ENCODE measurements at places on chromosomes 12 and 14.

- DNase-seq, result no peak
These were observed 34.5 kb downstream of the USP44 start for GRCh38 chr12:95516757-95517156.

DNA sequence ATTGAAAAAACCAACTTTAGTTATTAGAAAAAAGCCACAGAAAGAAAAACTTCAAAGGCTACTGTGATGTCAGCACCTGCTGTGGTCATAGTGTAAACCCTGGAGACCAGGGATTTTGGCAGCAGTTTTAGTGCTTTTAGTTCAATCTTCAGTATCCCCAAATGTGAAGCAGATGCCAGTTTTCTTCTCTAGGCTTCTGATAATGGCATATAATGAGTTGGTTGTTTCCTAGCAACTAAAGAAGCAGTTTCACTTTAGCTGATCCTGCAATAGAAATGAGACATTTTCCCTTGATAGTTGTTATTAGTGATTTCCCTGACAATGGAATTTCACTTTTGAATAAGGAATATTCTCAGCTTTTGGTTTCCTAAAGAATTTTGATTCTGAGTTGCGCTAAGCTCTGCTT lies 131.2 kb downstream of the NUBPL start:
- DNase-seq, result no peak

DNA sequence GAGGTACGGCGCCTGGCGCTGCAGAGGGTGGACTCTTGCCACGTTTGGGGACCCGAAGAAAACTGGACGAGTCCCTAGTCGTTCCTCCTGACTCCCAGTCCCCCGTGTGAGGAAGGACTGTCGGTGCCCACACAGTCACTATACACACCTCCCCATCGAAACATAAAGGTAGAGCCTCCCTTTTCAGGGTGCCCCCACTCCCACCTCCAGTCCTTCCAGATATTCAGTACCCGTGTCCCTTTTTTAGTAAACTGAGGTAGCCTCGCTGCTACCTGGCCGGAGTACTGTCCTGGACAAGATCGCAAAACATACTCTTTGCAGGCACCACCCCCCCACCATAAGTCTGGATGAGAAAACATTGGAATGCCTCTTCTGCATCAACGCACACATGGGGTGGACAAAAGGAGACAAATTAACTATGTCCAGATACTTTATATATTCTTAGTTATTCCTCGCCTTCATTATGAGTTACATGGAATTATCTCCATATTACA lies 610 bp upstream of the KMT2D start:
- DNase-seq, result no peak

- no peak for DNase-seq
These were observed 1315.2 kb downstream of the LRFN5 start for GRCh38 chr14:42921901-42922300.

- peak; percentile 50 for DNase-seq
These were observed 40.6 kb downstream of the SLC15A4 start for GRCh38 chr12:128783129-128783574.

GRCh38 chr12:124506832-124507153 lies 60.6 kb downstream of the NCOR2 start:
- DNase-seq, result no peak

DNA sequence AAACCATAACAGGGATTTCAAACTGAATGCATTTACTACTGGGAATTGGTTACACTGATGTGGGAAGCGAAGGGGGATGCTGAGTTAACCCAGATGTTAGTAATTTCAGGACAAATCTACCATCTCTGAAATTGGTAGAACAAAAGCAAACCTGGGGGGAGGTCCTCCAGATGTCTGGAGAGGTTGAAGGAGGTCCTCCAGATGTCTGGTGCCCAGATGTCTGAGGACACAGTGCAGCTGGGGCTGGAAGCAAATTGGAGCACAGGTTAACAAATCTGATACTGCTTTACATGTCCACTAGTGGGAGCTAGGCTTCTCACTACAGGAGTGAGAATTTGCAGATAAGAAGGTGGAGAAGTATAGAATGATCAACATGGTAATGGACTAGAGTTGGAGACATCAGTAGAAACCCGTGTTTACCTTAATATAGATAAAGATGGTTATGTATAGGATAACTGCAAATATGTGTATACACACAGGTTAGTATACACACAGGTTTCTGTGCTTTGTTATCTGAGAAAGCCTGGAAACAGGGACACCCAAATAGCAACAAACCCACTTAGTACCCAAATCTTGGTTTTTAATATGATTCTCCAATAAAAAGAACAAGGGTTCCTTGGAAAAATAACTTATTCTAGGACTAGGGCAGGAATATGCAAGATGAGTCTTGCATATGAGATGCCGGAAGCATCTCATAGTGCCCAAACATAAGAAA lies 162.5 kb downstream of the C12orf50 start:
- no peak for DNase-seq

DNA sequence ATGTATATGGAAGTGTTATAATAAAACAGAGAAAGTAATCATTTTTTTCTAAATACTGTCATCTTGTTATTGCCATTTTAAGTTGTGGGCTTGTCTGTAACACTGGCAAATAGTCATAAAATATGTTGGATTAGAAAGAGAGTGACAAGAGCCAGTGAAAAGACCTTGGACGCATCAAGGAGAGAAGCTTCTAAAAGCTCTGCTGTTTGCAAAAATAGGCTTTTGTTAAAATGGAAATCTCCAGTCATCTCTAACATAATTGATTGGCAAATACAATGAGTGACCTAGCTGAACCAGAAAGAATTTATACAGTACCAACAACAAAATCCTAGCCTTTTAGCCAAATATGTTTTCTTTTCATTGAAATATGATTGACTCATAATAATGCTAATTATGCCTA lies 245.8 kb upstream of the RMST start:
- no peak for DNase-seq

- DNase-seq, result no peak
These were observed 226.7 kb downstream of the NPAS3 start for GRCh38 chr14:33165144-33165925.

DNA sequence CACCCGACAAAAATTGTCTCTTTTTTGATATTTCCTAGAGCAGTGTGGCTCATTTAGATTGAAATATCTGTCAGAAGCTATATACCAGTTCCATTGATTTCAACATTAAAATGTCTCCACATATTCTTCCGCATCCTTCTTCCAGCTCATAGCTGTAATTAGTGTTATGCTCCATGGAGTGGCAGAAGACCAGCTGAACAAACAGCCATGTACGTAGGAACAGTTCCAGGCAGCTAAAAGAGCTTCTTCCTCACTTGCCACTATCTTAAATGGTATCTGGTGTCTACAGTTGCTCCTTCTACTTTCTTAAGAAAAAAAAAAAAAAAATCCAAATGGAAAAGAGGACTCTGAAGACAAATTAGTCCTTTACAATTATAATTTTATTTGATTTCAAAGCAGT lies 848.0 kb downstream of the DIO2 start:
- DNase-seq, result no peak

DNA sequence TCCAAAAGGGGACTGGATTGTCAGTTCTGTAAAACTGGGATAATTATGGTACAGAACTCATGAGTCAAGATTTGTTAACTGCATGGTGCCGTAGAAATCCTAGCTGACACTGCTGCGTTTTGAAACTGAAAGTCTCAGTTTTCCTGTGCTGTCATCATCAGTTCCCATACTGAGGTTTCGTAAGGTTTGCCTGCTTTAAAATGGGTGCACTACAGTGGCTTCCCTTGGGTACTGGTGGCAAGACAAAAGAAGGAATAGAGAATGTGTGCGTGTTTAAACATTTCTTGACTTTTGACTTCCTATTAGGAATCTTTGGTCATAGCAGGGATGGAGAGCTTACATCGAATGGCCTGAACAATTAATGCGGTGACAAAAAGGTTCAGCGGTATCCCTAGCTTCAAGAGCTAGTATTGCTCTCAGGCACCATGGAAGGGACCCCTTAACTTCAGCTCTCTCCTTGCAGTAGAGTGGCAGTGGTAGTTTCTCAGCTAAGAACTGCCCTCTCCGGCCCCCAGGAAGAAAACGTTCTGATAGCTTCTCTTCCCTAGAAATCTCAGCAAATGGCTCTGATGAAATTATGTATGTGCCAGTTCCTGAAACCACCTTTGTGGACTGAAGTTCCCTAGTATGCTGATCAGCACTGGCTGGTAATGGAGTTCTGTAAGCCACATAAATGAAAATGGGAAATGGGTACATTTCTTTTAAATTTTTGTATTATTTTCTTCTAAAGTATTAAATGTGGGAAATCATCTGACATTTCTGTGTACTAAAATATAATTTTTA lies 28.9 kb downstream of the ANO6 start:
- no peak for DNase-seq

GRCh38 chr12:53952871-53953734 lies 1.6 kb upstream of the HOXC12 start:
- DNase-seq, result no peak

- DNase-seq, result no peak
These were observed 11.5 kb downstream of the RIMKLB start for GRCh38 chr12:8709124-8709830.

DNA sequence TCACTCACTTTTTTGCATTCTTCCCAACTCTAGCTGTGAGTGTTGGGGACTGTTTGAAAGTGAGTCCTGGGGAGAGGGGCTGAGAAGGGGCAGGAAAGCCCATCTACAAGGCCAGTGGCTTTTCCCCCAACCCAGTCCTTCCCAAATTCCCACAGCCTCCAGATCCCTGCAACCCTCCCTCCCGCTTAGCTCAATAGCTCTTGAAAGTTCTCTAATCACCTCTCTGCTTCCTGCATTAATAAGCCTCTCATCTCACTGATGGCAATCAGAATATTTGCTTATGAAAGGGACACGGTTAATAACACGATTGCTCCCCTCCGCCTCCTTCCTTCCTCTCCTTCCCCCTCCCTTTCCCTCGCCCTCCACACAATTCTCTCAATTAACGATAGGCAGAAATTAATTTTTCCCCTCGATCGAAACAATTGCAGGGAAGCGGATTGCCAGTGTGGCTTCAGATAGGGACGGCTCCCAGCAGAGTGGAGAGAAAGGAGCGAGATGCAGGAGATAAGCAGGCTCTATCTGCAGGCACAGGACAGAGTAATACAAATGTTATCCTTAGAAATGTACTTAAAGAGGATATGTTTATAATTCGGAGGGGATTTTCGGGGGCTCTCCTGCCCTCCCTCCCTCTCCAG lies 15.1 kb upstream of the GPATCH2L start:
- no peak for DNase-seq

DNA sequence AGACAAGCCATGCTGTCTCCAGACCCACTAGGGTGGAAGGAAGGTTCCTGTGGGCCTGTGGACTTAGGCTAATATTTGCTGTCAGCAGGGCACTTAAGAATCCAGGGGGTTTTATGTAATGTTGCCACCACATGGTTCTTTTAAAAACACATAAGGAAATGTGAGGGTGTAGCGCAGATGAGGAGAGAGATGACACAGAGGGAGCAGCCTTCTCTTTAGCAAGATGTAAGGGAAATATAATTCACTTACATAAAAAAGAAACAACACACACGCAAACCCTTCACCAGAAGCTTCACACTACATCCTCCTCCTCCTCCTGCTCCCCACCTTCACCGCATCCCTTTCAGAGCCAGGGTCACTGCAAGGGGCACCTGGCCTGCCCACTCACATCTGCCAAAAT lies 4.9 kb upstream of the PIP4K2C start:
- no peak for DNase-seq

GRCh38 chr12:117844114-117844830 lies 124.5 kb downstream of the KSR2 start:
- no peak for DNase-seq

DNA sequence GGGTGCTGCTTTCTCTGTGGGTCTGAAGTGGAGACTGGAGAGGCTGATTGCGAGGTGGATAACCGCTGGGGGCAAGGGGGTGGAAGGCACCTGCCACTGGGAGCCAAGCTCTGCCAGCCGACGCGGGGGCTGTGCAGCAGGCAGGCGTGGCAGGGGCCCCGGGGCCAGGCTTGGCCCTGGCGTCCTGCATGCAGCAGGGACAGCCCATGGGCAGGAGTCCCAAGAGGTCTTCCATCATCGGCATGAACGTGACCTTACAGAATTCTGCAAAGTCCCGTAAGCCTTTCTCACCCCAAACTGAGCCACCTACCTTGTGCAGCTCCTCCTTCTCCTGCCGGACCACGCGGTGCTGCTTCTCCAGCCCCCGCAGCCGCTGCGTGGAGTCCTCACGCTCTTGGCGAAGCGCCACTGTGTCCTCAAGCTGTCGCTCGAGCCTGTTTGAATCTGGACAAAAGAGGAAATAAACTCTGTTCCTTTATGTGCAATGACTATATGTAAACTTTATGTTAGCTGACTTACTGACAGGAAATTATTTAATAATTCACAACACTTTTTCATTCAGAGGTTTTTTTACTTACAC lies 51.3 kb downstream of the AMN start:
- no peak for DNase-seq

DNA sequence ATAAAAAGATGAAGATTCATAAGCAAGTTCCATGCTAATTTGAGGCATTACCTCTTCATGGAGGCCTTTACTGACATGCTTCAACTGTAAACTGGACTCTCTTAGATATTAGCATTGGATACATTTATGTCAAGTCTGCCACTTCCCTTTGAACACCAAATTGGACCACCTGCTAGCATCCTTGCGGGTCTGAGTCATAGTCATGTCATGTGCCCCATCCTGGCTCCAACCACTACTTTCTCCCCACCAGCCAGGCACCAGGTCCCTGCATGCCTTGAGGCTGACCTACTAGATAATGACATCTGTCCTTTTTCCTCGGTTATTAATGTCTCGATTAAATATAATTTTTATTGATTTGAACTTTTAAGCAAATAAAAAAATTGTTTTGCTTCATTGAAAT lies 32.9 kb upstream of the EEA1 start:
- no peak for DNase-seq

- DNase-seq, result no peak
These were observed 537.3 kb downstream of the TMTC2 start for GRCh38 chr12:83224012-83224411.

GRCh38 chr12:80838708-80839107 lies 99.0 kb downstream of the LIN7A start:
- no peak for DNase-seq

GRCh38 chr12:68113644-68114043 lies 45.9 kb downstream of the IFNG start:
- DNase-seq, result peak; percentile 69

GRCh38 chr12:25960961-25961360 lies 2.5 kb downstream of the RASSF8 start:
- DNase-seq, result no peak

All from stimulated activated CD4-positive, alpha-beta T cell treated with anti-CD3 and anti-CD28 coated beads, Interleukin-15, amount 100 ng/mL, for 24 hours (primary cell).